Fibroblast of pulmonary artery (primary cell): ENCODE measurements at places on chromosomes 2 and 18.
A peak's percentile ranks its signal among the peaks of the same experiment; 100 is the strongest.

DNA sequence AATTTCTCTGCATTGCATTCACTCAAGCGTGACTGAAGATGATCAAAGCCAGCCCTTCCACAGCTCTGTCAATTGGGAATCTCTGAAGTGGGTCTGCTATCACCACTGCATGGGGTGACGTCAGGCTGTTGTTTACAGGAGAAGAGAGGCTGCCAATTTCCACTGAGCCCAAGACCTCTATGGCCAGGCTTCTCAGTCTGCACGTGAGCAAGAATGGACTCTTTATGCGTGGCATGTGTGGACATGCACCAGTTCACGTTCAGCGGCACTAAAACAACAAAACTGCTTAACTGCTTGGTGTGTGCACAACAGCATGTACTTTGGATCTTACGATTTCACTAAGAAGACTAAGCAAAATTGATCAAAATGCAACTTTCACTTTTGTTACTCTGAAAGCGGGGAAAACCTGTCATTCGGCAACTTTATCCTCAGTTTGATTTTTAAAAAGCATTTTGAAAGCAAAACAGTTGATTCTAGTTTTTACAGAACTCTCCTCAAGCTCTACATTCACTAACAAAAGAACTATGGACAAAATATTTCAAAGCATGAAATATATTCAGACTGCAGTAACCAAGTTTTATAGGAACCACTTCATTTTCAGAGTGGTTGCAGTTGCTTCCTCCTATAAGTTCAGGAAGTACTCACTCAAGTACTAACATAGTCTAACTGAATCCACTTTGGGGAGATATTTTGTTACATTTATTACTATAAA, 77.0 kb upstream of the SERTAD2 start:
- DNase-seq = peak; percentile 79

DNA sequence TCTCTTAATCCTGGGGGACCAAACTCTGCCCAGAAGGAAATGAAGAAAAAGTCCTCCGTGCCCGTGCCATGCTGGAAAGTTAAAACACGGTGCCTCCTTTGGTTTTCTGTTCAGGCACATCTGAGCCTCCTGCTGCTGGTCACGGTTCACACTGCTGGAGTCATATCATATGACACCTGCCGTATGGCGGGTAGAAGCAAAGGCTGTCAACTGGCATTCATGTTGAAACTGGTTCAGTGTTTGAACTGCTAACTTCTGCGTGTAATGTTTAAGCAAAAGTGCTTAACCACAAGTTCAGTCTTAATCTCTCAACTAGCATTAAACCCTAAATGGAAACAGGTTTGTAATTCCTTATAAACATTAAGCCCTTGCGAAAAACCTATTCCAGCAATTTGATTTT, 3.1 kb downstream of the STK39 start:
- DNase-seq = no peak

- DNase-seq = no peak
These were observed 1.8 kb downstream of the ZEB2 start for GRCh38 chr2:144517866-144518747.

DNA sequence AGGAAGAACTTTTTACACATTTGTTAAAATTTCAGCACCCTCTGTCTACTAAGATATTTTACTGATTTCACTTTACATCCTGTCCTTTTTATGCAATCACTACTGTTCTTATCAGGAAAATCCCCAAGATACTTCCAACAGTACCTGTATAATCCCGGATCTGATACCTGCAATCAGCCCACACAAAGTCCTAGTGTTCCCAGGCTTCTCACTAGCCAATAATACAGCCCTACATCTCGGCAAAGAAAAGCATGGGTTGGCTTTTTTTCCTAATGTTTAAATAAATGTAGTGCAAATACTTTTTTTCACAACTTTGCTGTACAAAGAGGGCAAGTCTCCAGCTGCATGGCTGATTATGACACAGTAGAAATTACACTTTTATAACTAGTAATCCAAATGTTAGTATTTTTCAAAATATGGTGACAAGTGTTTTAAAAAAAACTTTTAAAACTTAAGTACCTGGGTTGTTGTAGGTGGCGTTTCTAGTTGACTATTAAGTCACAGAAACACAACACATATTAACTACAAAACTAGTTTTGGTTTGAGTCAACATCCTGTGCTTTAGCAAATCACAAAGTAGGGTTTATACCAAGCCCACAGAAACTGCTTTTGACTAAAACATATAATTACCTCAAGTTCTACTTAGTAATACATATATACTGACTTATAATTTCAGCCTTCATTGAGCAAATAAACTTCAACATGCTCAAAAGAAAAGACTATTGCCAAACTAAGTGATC, 19.5 kb downstream of the CNOT11 start:
- no peak for DNase-seq

- no peak for DNase-seq
These were observed 147.8 kb upstream of the TPO start for GRCh38 chr2:1265454-1265853.

- DNase-seq = peak; percentile 1
These were observed 510.1 kb upstream of the SLC8A1 start for GRCh38 chr2:40962026-40962425.

DNA sequence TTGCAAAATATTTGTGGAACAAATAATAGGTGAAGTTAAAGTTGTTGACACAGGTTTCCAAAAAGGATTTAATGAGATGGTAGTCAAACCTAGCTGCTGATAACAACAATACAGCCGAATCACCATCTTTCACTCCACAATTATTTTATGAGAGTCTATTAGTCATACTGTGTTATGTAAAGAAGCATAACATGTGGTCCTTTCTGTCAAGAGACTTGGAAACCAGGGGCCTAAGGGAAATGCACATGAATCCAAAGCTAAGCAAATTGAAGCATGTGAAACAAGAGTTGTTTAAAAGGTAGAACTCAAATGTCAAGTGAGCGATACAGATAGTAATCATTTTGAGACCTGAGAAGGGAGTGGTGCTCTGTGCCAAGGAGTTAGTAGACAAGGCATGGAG, 16.0 kb downstream of the CD28 start:
- DNase-seq = peak; percentile 22

DNA sequence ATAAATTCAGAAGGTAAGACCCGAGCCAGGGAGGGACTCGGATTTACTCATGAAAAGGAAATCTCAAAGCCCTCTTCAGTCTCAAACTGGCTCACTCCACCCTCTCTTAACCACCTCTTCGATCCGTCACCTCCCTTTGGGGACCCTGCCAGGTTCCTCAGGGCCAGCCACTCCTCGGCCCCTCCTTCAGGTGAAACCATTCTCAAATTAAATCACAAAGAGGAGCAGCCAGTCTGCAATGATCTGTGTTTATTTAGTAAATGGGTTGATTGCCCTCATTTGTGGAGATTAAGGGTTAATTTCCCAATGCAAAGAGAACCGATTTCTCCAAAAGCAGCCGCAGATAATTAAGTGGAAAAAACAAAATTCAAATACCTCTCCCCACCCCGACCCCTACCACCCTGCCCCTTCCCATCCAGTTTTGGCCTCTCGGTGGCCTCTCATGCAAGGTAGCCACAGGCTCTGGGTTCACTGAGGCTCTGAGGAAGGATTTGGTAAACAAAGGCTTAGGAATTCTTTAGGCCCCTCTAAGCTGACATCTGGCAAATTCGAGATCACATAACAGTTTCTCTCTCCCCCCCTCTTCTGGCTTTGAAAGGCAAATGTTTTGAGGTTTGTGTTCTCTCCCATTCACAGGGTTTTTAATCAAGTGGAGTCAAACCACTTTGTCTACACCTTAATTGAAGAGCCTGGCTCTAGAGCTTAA, 10.3 kb upstream of the FZD7 start:
- no peak for DNase-seq

GRCh38 chr2:2108756-2109155, 222.3 kb downstream of the MYT1L start:
- DNase-seq = no peak

DNA sequence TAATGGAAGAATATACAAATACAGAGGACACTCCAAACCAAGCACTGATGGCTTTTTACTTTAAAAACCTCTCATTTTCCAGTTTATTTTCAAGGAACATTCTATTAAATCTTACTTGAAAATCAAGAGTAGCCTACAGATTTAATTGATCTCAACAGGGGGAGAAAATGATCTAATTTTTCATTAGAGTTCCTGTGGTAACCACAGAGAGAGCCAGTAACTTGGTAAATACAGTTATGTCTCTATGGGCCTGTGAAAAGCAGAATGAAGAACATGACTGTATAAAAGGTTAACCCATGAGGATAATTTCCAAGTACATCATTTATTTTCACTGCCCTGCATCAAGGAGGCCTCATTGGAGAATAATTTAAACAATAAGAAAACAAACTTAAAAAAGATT, 39.8 kb upstream of the ITPRID2 start:
- no peak for DNase-seq

DNA sequence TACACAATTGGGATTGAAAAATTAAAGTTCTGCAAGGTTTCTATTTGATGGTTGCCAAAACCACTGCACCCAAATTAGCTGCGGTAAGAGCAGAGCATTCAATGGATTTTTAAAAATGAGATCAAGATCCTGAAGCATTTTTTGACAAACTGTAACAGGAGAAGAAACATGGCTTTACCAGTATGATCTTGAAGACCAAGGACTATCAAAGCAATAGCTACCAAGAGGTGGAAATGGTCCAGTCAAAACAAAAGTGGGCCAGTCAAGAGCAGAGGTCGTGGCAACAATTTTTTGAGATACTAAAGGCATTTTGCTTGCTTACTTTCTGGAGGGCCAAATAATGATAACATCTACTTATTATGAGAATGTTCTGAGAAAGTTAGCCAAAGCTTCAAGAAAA, 186.8 kb downstream of the RDH14 start:
- peak; percentile 35 for DNase-seq
